NCI-H748 treated with DMSO at 0.1 percent for 48 hours (cell line): ENCODE measurements at places on chromosomes 11 and 22.

DNA sequence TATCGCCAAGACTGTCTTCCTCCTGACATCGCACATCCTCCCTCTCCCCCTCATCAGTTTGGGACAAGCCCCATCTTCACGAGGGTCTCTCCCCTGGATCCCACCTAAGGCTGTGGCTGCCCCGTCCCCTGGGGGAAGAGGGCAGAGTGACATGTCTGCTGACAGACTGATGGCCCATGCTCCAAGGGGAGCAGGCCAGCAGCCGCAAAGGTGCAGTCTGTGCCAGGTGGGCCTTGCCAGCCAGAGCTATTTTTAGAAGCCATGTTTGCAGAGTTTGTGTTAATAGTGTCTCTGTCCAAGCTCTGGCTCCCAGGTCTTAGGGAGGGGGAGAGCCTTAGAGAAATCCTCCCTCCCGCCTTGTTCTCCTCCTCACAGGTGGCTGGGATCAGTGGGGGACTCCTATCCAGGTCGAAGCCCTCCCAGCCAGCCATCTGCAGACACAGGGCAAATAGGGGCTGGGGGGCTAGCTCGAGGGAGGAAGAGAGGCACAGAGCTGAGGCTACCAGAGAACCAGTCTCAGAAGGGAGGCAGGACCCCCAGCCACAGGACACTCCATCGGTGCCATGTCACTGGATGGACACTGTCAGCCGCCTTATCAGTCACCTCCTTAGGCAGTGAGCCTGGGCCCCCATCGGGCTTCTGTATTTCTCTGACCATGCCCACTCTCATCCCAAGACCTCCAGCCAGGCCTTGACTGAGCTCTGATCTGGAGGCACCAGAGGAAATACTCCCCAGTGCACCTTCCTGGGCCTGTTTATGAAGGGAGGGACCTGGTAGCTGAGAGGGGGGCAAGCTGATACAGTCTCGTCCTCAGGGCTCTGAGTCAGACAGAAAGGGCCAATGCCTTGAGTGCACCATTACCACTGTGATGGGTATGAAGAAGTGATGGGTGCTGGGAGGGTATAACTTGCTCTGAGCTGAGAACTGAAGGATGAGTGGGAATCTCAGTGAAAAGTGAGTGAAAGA, 49.3 kb downstream of the CHRDL2 start:
- no peak for DNase-seq

DNA sequence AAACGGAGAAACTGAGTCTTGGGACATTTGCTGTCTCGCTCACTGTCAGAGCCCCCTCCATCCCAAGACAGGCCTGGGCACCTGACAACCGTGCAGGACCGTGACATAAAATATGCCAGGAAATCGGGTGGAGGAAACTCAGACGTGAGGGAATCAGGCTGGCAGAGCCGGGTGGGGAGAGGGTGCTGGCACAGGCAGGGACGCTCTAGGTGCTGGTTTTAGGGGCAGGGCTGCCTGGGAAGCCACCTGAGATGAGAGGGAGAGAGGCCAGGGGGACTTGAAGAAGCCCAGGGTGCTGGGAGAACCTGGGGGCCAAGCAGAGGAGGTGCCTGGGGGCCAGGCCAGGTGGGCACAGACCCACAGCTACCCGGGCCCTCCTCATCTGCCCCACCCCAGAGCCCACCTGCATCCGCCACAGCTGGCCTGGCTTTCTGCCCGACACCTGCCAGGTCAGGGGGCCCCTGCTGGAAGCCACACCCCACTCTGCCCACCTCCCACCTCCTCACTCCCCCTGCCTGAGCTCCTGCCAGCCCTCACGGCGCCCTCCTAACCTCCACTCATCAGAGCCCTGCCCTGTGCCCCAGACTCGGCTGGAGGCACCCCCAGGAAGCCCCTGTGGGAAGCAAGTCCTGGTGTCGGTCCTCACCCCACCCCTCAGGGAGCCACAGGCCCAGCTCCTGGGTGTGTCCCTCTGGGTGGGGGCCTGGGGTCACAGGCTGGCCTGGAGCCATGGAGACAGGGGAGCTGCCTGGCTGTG, 27.3 kb upstream of the MUC5AC start:
- DNase-seq, result no peak

DNA sequence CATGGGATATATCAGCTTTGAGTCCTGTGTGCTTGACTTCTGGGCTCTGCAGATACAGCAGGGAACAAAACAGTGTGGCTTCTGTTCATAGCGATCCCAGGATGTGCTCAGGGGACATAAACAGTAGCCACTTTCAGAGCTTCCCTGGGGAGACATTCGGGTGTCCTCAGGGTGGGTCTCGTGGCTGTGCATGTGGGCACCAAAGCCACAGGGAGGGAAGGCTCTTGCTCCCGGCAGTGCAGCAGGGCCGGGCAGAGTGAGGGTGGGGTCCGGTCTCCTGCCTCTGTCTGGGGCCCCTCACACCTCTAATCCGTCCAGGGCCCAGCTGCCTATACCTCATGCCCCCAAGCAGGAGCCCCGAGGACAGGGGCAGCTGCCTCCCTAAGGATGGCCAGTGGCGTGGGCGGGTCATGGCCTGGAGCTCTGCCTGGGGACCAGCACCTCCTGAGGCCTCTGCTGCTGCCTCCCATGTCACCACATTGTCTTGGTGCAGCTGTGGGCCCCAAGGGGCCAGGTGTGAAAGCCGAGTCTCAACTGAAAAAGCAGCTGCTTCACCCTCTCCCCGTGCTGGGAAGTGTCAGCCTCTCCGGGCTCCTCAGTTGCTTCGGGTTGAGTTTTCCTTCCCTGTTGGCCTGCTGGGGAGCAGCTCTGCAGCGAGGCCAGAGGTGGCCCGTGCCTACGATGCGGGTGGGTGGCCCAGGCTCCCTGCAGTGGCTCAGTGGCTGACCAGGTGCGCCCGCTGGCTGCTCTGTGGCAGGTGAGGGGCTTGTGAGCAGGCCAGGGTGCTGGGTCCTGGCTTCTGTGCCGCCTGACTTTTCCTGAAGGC, 3.8 kb downstream of the TPCN2 start:
- no peak for DNase-seq

DNA sequence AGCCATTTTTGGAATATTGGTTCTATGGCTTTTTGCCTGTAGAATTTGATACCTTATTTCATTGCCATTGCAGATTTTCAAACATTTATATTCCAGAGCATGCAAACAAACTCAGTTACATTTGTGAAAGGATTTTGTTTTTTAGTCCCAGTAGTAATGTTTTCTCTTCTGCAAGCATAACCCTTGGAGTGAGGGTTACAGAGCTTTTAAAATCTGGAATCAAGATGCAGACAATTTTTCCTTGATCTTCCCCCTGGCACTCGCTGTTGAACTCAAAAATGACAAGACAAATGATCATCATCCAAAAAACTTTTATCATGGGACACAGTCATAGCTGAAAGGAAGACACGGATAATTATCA, 20.8 kb downstream of the BBOX1 start:
- no peak for DNase-seq

GRCh38 chr11:121688860-121689614, 236.3 kb upstream of the SORL1-AS1 start:
- no peak for DNase-seq

- DNase-seq, result no peak
Measured at GRCh38 chr22:26362471-26362870, 66.6 kb upstream of the ASPHD2 start.

DNA sequence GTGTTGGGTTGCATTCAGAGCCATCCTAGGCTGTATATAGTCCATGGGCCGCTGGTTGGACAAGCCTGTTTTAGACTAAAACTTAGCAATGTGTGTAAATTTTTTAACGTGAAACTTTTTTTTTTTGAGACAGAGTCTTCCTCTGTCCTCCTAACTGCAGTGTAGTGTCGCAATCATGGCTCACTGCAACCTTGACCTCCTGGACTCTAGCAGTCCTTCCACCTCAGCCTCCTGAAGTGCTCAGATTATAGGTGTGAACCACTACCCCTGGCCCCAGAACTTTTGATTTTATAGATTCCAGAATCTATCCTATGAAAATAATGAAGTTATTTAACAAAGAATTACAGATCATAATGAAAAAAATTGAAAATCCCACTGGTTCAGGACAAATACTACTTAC, 29.9 kb upstream of the PANX2 start:
- DNase-seq, result no peak

DNA sequence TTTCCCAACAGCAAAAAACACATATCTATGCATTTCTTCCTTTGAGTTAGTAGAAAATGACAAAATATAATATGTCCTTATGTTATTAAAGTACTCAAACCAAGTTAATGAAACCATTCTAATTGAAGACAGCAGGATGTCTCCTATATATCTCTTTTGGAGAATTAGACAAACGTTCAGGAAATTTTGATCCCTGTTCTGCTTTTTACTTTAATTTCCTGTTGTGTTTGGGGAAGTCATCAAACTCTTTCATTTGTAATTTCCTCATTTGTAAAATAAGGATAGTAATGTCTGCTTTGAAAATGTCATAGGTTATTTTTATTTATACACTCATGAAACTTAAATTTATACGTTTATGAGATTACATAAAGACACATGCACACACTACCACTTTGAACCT, 281.8 kb upstream of the ANO5 start:
- no peak for DNase-seq

DNA sequence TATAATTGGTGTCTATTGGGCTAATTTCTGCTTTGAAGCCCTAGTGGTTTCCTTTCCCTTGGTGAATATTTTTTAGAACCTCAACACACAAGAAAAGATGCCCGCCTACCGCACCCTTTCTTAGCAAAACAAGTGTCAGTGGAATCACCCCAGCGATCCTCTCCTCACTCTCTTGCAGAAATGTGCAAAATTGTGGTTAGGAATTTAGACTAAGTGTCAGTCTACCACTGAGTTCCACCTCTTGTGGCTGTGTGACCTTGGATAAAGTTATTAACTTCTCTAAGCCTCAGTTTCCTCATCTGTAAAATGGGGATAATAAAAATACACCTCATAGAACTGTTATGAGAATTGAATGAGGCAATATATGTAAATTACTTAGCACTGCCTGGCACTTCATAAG, 5.3 kb upstream of the JAML start:
- no peak for DNase-seq

DNA sequence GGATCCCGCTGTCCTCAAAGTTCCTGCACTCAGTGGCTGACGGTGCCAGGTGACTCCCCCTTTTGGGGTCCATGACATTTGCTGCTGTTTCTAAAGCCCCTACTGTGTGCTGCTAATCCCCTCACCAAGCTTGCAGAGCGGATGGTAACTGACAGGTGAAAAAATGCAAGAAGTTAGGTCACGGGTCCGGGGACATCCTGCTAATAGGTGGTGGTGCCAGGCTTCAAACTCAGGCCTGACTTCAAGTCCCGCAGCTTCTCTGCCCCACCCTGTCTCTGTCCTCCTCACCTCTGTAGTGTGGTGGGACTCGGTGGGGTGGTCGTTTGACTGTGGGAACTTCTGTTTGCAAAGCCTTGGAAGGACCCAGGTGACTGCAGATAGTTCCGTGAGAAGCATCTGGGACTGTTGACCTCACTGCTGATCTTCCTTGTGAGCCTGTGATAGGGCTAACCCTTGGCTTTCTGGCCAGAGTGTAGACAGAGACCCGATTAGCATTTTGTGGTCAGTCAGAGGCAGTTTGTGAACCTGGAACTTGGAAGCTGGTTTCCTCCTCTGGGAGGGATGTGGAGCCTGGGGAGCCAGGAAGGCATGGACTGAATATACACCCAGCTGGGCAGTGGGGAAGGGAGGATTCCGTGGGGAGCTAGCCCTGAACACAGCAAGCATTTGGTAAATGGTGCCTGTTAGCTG, 115.4 kb upstream of the OR4B1 start:
- no peak for DNase-seq

- peak; percentile 48 for DNase-seq
Measured at GRCh38 chr11:123407130-123407995, 22.7 kb upstream of the GRAMD1B start.

DNA sequence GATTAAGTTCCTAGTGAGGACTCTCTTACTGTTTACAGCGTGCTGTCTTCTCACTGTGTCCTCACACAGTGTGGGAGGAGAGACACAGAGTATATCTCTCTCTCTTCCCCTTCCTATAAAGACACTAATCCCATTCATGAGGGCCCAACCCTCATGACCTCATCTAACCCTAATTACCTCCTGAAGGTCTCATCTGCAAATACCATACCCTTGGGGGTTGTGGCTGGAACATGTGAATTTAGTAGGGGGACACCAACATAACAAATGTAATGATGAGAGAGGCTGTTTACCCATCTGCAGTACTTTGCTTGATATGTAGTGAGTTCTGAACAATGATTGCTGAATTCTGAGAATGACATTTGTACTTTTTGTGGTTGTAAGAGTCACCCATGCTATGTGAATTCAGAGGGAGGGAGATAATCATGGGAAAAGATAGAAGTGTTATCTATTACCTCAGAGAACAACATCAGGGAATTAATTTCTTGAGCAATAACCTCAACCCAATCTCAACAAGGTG, 4.9 kb upstream of the OR52W1 start:
- no peak for DNase-seq

DNA sequence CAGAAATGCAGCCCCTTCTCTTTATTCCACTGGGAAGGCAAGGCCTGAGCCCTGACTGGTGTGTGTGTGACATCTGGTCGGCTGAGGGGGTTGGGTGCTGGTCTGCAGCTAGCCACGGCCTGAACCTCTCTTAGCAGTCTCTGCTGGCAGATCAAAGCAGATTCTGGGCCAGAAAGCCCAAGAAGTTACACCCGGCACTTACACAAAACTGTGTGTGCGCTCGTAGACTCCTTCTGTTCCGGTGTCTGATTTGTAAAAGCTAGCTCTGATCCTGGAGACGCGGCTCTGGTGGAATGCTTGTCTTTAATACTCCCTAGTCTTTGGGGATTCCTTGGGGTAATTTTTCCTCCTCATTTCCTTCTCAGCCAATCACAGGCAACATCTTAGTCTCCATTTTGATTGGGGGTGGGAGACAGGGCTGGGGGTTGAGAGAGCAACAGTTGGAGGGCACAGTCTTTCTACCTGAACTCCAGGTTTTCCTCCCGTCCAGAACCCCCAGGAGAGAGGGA, 5.5 kb downstream of the PKNOX2 start:
- no peak for DNase-seq

DNA sequence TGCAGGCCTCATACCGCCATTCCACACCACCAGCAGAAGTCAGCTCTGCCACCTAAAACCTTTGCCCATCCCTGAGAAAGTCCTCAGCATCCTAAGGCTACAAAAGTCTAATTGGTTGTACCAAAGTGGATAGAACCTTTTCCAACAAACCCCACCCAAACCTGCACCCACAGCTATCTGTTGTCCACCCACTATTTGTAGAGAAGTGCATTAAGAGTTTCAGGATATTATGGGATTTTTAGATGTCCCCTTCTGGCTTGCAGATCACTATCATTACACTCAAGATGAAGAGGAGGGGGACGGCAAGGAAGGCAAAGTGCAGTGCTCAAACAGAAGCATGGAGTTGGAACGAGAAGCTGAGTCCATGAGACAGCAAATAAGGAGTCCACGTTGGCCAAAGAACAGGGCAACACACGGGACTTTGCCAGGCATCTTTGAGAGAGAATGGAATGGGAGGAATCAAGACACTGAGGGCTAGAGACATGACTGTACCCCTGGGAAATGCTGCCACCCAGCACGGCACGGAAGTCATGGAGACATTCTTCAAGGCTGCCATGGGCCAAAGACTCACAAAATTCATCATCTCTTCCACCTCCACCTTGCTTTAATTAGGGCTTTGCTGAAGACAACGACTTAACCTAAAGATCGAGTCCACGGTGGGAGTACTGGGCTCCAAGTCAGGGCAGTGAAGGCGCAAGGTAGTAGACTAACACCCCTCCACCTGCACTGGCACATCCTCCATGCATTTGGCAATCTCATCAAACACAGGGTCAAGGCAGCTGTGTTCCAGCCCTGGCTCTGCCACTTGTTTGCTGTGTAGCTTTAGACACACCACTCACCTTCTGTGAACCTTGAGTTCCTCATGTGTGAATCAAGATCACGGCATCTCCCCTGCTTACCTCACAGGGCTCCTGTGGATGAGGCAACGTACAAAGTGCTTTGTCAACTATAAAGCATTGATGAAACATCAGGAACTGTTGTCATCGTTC, 112.9 kb upstream of the TMEM45B start:
- no peak for DNase-seq
